NCI-H1930 (cell line): ENCODE measurements at places on chromosomes 1 and 21.

DNA sequence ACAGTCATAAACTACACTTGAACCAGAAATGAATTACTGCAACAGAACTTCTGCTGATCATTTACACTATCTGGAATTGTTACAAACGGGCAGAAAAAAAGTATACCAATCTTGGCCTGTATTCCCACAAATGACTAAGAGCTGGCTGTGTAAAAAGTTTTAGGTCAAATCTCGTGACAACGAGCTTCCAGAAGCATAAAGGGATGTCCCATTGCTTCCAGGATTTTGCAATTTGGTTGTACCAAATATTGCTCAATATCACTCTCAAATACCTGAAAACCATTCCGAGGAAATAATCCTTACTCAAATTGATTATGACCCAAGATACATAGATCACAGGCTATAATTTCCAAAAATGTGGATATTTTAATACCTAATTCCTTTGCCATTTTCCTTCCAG lies 175.6 kb downstream of the TBX15 start:
- DNase-seq = no peak

GRCh38 chr1:32413507-32414185 lies 19.4 kb upstream of the BSDC1 start:
- DNase-seq = peak; percentile 13

DNA sequence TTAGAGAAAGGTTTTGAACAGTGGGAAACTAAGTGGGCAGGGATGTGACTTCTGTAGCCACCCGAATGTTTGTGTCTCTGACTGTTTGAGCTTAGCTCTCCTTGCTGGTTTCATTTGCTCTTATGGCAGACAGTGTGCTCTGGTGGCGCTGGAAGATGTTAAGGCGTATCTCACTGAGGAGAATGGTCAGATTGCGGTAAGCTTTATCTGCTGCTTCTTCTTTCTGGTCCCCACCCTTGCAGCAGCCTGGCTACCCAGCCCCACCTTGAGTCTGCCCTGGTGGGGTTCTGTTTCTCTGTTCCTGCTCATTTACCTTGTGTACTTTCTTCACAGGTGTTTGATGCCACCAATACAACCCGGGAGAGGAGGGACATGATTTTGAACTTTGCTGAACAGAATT lies 9.9 kb downstream of the PFKFB2 start:
- DNase-seq = no peak

GRCh38 chr1:170721621-170722020 lies 57.7 kb downstream of the PRRX1 start:
- no peak for DNase-seq

DNA sequence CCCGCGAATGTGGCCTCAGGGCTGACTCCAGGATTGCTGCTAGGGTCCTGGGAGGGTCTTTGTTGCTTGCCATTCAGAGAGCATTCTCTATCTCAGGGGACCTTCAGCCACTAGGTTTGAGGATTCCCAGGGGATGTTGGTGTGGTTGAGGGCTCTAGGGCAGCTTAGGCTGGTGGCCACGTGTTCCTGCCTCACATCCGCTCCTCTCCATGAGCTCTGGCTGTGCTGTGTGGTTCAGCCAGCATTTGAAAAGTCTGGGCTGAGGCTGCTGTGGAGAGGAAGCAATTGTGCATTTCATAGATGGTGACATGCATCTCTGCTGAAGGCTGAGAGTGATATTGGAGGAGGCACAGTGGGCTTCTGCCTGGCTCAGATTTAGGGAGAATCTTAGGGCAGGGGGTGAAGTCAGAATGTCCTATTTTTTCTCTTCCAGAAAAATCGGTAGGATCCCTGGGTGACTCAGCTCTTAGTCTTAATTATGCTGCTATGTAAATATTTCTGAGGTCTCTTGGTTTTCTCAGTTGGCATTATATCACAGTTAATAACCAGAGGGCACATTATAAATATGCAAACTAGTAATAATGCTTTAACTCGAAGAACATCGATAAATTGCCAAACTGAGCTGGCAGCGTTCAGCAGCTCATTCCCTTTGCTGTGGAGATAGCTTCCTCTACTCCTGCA lies 182.3 kb downstream of the CAMTA1 start:
- no peak for DNase-seq

GRCh38 chr1:57471995-57472394 lies 48.1 kb upstream of the DAB1 start:
- DNase-seq = no peak
